Heart right ventricle (tissue), 16 donors: ENCODE measurements at places on chromosomes 13 and 19. TPM values are rescaled to one million over a fixed set of nuclear protein-coding genes. Genes with fewer than 3 reads are reported as not detected.

- DNase-seq = no peak
These were observed 10.3 kb upstream of the HSPH1 start for GRCh38 chr13:31172001-31172400.

DNA sequence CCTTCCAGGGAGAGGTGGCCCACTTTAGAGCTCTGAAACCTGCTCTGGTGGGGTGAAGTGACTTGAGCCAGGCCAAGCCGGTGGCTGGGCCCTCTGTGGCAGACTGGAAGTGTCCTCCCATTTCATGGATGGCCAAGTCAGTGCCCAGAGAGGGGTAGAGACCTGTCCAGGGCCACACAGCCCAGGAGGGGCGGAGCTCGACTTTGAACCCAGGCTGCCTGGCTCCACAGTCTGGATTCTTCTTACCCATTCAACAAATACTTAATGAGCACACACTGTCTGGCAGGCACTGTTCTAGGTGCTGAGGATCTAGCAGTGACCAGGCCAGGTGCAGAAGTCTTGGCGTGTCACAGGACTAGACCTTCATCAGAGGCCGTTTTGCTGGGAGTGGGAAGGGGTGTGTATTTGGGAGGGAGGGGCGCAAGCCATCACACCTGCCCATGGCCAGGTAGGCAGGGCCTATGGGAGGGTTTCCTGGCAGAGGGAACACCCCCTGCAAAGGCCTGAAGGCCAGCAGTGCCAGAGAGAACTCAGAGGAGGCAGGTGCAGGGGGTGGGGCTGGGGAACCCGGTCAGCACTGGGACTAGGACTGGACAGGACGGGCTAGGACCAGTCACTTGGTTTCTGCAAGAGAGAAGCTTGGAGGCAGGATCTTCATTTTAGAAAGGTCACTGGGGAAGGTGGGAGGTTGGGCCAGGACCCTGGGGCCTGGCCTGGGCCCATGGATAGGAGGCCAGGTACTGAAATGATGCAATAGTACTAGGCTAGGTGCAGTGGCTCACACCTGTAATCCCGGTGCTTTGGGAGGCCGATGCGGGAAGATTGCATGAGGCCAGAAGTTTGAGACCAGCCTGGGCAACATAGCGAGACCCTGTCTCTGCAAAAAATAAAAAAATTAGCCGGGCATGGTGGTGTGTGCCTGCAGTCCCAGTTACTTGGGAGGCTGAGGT is 31.8 kb downstream of the DNM2 start:
- no peak for DNase-seq

- no peak for DNase-seq
These were observed 12.3 kb upstream of the ZNF283 start for GRCh38 chr19:43814663-43815352.

- DNase-seq = no peak
These were observed 955 bp downstream of the ZNF274 start for GRCh38 chr19:58183817-58184215.

BRSK1 gene
- 2.7 TPM for total RNA-seq

ICAM4 gene
- 0.83 TPM for total RNA-seq
